ENCODE measurements at places on chromosomes 16 and 17.
A peak's percentile ranks its signal among the peaks of the same experiment; 100 is the strongest.

- no peak for DNase-seq
These were observed 35.4 kb upstream of the LITAF start for GRCh38 chr16:11621920-11622651.

DNA sequence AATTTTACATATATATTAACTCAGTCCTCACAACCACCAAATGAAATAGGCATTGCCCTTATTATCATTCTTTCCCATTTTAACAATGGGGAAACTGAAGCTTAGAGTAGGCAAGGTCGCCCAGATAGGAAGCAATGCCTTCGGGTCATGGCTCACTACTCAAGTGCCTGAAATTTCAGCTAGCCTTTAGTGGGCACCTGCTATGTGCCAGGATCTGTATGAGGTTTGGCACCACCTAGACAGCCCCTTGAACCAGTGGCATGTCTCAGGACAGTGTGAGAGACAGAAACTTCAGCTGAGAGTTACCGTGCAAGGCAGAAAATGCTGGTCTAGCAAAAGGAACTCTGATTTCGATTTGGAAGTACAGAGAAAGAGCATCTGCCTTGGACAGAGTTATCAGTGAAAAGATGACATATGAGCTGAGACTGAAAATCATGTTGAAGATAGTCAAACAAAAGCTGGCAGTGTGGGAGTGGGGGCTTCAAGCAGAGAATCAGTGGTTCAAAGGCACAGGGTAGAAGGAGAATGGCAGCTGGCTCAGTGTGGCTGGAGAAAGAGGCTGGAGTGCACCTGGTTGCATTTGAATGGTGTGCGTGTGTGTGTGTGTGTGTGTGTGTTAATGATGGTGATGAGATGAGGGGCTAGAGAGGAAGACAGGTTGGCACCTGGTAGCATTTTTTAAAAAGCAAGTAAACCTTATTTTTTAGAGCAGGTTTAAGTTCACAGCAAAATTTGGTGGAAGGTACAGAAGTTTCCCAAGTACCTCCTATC is 29.1 kb downstream of the CDH13 start:
- DNase-seq: no peak

GRCh38 chr17:77378318-77379064 is 237.7 kb downstream of the SEC14L1 start:
- DNase-seq: no peak

- DNase-seq: no peak
These were observed 394.9 kb upstream of the SALL1 start for GRCh38 chr16:51545951-51546350.

DNA sequence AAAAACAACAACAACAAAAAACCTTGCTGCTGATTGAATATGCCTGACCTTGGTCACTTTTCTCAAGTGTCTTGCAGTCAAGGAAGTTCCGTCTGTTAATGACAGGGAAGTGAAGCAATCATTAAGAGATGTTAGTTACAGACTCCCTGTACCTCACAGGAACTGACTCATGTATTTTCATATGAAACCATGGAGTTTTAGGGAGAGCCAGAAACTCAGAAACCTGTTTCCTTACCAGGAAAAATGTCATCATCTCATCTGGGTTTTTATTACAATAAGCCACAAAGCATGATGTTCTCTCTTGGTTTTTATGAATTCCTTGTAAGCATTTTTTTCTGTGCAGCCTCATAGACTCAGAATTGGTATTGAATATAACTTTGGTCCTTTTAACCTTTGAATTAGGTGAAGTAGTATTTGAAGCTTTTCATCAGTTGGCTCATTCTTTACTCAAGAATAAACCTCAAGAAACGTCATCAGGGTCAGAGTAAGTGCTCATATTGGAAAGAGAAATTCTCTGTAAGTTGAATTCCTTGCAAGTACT is 10.3 kb downstream of the LYRM1 start:
- DNase-seq: no peak

- no peak for DNase-seq
These were observed 171.6 kb downstream of the PRKCB start for GRCh38 chr16:24007391-24007790.

GRCh38 chr16:23556881-23557778 is at the start of the genes EARS2 and UBFD1:
Gene EARS2, minus strand, starts transcription at chr16:23557350. Its CDS starts 7 bp downstream, at chr16:23557343.
Gene UBFD1, plus strand, starts transcription at chr16:23557727. Its CDS starts 16 bp downstream, at chr16:23557743.
- DNase-seq: peak; percentile 97

GRCh38 chr17:50139950-50140885 is 10.3 kb upstream of the SAMD14 start:
- DNase-seq: peak; percentile 63

GRCh38 chr17:71488851-71489250 is 632.0 kb upstream of the SOX9 start:
- DNase-seq: no peak

- DNase-seq: no peak
These were observed 115.9 kb downstream of the KATNIP start for GRCh38 chr16:27665881-27666280.

GRCh38 chr17:32596628-32597027 is 109.8 kb downstream of the CDK5R1 start:
- no peak for DNase-seq

DNA sequence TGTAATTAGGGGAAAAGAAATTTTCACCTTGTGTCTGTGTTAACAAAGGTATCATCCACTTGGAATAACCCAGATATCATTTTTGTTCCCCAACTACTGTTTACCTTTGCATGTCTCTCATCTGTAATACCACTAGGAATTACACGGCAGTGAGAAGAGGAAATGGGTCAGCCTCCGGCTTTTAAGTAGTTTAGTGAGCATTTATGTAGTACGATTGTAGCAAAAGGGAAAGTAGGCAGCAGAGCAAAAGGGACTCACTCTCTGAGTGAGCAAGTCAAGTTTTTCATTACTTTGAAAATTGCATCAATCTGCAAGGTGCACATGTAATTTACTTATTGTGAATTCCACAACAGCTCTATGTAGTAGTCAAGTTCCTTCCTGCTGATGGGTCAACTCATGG is 11.2 kb downstream of the PHF12 start:
- no peak for DNase-seq
